Suppressor macrophage treated with lipopolysaccharide for 1 hour (primary cell): ENCODE measurements at places on chromosomes 6 and 20.

- peak; percentile 66 for DNase-seq
These were observed 34.9 kb upstream of the THBS2 start for GRCh38 chr6:169288591-169288990.

GRCh38 chr20:59738851-59739250, 134.5 kb downstream of the PHACTR3 start:
- no peak for DNase-seq

- DNase-seq: no peak
These were observed 63.6 kb downstream of the CARMIL1 start for GRCh38 chr6:25342802-25343201.

- no peak for DNase-seq
These were observed 18.8 kb upstream of the NHSL1 start for GRCh38 chr6:138518054-138518453.

DNA sequence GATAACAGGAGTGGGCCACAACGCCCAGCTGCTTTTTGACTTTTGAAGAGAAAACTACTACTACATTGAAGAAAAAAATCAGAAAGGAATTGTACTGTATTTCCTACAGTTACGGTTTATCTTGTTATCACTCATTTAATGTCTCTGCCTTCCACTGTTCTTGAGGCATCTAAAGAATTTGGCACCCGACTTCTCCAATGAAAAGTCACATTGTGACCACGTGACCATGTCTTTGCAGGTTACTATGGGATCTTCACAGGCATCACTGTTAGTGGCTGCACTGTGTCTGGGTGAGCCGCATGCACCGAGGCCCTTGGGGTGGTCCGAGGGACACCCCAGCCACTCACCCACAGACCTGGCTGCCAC, 26.8 kb downstream of the RRBP1 start:
- no peak for DNase-seq

DNA sequence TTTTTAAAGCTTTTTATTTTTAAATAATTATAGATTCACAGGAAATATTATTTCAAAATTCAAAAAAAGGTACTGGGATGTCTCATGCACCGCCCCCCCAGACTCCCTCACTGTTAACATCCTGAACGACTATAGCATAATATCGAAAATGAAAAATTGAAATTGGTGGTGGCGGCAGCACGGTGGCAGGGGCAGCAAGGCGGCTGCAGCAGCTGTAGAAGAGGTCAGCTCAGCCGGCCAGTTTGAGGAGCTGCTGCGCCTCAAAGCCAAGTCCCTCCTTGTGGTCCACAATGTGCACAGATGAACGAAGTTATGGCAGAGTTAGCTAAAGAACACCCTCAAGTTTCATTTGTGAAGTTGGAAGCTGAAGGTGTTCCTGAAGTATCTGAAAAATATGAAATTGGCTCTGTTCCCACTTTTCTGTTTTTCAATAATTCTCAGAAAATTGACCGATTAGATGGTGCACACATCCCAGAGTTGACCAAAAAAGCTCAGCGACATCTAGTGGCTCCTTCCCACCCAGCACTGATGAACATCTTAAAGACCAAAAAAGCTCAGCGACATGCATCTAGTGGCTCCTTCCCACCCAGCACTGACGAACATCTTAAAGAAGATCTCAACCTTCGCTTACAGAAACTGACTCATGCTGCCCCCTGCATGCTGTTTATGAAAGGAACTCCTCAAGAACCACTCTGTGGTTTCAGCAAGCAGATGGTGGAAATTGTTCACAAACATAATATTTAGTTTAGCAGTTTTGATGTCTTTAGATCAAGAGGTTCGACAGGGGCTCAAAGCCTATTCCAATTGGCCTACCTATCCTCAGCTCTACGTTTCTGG, 100.8 kb downstream of the FAM217A start:
- DNase-seq: peak; percentile 63

DNA sequence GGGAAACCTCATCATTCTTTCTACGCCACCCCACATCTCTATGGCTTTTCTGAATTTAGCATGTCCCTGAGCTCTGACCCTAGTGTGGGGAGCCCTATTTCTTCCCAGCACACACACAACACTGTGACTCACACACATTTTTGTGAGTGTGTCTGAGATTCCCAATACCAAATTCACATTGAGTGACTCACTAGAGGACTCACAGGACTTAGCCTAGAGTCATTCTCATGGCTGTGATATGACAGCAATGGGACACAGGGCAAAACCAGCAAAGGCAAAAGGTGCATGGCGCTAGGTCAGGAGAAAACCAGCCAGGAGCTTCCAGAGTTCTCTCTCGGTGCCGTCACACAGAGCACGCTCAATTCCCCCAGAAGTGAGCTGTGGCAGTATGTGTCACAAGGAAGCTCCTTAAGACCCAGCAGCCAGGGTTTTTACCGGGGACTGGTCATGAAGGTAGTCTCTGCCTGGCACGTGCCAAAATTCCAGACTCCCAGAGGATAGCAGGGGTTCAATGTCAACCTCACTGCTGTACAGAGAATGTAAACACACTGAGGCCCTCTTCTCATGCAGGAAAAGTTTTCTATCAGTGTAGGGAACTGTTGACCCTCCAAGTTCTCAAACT, 6.2 kb downstream of the CSTL1 start:
- DNase-seq: peak; percentile 15

DNA sequence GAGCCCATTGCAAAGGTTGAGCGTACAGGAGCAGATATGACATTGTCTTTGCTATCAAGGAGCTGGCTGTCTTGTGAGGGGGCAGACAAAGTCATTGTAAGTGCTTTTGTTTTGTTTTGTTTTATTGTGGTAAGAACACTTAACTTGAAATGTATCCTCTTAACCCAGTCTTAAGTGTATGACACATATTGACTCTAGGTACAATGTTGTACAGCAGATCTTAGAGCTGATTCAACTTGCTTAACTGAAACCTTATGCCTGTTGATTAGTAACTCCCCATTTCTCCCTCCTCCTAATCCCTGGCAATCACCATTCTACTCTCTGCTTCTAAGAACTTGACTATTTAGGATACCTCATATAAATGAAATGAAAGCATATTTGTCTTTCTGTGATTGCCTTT, 429.0 kb downstream of the BMP2 start:
- no peak for DNase-seq

DNA sequence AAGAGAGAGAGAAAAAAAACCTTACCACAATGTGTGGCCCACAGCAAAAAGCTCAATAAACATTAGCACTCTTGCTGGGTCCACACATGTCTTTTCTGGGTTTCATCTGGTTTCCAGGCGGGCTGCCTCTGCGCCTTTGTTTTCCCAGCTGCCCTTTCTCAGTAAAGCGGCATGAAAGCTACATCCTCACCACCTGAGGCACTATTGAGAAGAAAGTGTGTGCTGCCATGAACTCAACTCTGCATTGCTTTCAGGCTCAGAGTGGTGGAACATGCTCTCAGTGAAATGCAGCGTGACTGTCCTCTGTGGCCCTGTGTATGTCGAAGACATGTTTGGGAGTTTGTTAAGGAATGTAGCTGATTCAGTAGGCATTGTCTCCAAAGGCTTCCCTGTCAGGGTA, 102.3 kb downstream of the LYRM2 start:
- DNase-seq: no peak

- DNase-seq: peak; percentile 87
These were observed 129.2 kb downstream of the HFE start for GRCh38 chr6:26216359-26216885.

GRCh38 chr6:166814390-166814789, 142.0 kb downstream of the RNASET2 start:
- no peak for DNase-seq

DNA sequence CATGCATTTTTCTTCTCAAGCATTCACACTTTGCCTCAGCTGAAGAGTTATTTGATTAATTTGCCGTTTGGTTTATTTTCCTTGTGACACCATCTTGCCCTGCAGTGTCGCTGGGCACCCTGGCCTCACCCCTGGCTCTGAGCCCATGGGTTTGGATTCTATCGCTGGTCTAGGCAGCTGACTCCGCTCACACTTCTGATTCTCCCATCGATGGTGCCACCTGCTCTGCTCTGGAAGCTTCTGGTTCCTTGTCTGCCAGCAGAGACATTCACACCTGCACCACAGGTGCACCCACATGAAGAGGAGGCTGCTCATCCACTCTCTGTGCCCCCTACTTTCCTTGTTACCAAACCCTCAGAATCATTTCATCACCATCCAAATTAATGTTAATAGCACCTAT, 291.6 kb upstream of the CDH4 start:
- no peak for DNase-seq

DNA sequence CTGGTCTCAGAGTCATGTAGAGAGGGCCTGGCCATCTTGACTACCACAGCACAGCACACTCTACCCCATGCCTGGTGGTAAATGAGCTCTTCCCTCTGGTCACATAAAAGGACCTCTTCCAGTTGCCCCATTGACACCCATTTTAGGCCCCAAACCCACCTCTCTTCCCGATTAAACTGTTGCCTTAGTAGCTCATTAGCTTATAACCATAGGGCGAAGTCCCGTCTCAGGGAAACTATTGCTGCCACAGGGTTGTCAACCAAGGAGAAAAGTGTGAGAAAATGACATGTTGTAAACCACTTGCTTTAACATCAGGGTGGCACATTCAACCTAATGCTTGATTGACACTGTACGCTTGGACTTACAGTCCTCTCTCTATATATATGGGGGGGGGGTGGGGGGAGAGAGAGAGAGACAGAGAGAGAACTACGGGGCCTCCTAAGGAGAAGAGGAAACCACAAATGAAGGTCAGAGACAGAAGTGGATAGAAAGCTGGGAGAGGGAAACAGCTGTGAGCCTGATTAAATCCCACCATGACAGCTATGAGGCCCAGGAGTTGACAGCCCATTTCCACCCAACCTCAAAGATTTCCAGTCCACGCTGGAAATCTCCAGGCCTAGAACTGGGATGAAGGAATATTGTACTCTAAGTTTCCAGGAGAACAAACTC, 14.9 kb upstream of the BTN1A1 start:
- DNase-seq: no peak

DNA sequence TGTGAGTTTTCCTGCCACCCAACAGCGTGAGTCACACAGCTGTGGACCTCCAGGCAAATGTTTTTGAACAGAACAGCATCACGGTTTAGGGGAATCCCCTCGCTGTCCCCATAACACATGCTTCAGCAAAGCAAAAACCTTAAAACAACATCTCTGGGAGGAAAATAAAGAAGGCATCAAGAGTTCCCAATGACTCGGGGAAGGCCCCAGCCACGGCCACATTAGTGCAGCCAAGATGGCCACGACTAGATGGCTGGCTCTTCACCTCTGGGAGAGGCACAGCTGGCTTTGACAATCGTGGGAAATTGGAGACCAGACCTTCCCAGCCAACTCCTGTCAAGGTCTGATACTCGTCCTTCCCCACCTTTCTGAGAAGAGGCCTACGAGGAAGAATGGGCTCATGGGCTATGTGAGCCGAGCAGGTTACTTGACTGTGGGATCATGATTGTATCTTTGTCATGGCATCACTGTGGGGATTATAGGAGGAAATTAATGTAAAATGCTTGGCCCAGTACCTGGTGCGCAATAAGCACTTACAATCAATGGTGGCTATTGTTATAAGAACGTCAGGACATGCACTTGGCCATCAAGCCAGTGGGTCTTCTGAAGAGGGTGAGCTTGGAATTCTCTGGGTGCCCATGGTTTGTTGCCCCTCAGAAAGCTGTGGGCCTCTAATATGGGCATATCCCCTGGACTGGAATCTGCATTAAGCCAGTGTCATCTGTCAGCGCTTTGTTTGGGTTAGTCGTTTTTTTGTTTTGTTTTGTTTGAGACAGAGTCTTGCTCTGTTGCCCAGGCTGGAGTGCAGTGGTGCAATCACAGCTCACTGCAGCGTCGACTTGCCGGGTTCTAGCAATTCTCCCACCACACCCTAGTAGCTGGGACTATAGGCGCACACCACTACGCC, 43.6 kb downstream of the FGD2 start:
- peak; percentile 93 for DNase-seq

- no peak for DNase-seq
These were observed 375.5 kb downstream of the UTRN start for GRCh38 chr6:144660561-144661115.

DNA sequence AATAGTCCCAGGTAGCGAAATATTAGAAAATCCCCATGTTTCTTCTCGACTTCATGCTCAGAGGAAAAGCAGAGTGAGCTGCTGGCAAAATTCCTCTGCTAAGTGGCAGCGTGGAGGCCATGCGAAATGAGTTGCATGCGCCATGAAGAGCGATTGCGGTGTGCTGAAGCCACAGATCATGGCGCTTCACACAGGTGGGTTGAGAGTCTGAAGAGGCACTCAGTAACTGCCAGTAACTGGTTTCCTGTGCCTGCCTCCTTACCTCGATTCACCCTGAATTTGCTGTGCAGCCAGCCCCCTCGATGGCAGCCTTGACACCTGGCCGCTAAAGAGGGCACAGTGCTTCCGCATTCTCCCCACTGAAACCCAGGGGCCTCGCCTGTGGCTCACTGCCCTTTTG, 301.5 kb downstream of the NRN1 start:
- no peak for DNase-seq

DNA sequence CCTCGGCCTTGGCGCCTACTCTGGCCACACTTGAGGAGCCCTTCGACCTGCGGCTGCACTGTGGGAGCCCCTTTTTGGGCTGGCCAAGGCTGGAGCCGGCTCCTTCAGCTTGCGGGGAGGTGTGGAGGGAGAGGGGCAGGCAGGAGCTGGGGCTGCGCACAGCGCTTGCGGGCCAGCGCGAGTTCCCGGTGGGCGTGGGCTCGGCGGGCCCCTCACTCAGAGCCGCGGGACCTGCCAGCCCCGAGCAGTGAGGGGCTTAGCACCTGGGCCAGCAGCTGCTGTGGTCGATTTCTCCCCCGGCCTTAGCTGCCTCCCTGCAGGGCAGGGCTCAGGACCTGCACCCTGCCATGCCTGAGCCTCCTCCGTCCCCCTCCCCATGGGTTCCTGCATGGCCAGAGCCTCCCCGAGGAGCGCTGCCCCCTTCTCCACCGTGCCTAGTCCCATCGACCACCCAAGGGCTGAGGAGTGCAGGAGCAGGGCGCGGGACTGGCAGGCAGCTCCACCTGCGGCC, 136.8 kb downstream of the EPHA7 start:
- no peak for DNase-seq

- no peak for DNase-seq
These were observed 505.3 kb downstream of the MMUT start for GRCh38 chr6:48957781-48958180.

DNA sequence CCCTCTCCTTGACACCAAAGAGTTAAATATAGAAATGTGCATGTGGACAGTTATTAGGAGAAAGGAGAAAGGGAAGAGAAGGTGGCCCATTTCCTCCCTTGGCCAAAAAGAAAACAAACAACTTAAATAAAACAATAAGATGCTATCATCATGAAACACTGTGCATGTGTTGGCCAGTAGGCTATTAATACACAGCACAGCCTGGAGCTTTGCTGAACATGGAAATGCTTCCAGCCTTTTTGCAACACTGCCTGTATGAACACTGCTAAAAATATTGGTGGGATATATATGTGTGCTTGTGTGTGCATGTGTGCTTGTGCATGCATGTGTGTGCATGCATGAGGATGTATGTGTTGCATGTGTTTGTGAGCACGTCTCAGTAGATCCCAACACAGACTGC, 100.4 kb downstream of the LY86 start:
- DNase-seq: no peak

DNA sequence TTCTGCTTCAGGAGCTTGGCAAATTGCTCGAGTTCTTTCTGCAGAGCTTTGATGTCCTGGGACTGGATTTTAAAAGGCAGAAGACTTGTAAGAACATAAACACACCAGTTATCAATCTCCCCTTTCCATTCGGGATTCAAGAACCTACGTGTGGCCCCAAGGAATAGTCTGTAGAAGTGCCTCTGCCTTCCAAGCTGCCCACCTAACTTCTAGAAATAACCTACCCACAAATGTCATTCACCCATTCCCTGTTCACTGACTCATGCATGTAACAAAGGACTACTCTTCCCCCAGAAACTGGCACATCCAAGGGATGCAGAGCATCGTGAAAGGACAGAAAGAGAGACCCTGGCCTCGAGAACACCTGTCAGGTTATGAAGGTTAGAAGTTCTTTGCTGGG, 4.5 kb downstream of the POU5F1 start:
- DNase-seq: no peak
